ENCODE measurements at places on chromosomes 16 and 17.

- no peak for DNase-seq
Observed at GRCh38 chr17:79795795-79796443, 958 bp downstream of the CBX8 start.

DNA sequence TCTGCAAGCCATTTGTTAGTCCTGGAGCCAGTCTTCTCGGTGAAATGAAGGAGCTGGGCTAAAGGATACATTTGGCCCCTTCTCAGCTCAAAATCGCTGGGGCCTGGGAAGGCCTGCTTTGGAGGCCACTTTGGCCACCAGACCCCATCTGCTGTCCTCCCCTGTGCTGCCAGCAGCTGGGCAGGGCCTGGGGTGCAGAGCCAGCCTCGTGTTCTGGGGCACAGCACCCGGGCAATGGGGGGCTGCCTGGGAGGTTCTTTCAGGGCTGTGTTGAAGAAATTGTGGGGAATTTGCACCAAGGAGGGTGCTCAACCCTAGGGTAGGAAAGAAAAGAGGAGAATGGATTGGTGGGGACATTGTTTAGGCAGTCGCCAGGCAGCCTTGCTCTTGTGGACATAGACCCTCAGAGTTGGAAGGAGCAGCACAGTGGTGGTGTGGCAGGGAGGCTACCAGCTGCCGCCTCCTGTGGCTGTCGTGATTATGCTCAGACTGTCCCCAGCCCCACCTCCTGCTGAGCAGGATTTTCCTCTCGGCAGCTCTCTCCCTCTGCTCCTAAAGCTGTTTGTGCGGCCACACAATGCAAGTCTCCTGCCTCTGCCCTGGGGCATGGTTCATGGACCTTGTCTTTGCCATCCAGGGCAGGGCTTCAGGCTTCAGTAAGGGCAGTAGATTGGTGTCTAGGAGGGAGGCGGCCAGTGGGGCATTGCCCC is 174.8 kb downstream of the NTN1 start:
- no peak for DNase-seq

GRCh38 chr17:31595666-31596381 is 204.3 kb downstream of the RAB11FIP4 start:
- no peak for DNase-seq

GRCh38 chr16:2047330-2048115 is at the start of the genes NTHL1 and TSC2:
NTHL1 (minus strand) TSS chr16:2047834; CDS start chr16:2047823, 11 bp downstream.
TSC2 (plus strand) TSS chr16:2047985; CDS start chr16:2048616, 631 bp downstream.
- peak; percentile 90 for DNase-seq

DNA sequence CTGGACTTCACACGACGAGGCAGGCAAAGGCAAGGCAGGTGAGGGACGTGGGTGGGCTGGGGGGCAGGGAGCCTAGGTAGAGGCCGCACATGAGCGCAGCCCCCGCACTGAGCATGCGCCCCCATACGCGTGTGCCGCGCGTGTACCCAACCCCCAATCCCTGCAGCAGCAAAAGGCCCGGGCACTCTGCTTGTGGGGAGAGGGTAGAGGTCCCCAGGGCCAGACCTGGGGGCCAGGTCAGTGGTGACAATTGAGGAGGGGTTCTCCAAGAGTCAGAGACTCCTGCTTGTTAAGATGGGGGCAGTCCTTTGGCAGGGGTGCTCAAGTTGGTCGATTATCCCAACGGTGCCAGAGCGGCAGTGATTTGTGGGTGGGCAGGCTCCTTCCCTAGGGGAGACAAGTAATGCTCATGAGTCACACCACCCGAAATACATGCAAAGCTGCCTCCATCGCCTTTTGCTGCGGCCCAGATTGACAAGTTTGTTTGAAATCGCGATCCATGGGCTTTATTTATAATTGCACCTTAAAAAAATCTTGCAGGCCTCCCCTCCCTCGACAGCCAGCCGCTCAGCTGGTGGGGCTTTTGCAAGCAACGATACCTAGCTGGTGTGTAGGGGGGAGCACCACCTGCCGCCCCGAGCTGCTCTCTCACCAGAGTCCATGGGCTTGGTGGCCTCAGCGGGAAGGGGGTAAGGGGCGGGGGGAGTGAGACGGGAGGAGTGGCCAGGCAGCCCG is 1.1 kb upstream of the GIT1 start:
- DNase-seq, result no peak

DNA sequence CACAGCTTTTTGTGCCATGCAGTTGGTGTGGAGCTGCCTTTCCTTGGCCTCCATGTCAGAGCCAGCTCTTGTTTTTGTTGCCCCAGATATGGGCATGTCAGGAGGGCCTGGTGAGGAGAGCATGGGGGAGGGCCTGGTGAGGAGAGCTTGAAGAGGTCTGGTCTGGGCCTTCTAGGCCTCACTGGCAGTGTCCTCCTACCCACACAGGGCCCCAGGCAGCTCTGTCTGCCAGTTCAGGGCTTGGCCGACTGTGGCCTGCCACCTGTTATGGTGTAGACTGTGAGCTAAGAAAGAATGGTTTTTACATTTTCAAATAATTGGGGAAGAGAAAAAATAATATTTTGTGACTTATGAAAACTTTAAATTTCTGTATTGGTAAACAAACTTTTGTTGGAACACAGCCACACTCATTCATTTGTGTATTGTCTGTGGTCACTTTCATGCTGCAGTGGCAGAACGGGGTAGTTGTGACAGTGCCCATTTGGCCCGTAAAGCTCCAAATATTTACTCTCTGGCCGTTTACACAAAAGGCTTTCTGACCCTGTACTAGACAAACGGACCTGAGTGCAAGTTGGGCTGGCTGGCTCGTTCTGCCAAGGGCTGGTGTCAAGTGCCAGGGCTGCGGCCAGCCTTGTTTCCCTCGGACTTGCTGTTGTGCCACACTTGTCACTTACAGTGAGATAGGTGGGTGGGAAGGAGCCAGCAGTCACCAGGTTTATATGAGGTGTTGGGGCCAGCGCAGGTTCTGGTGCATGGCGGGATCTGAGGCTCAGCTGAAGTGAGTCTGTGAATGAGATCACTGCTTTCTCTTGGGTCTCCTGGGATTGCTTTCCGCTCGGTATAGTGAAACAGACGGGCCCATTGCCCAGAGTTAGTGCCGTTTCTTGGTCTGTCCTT is 18.2 kb downstream of the PGS1 start:
- no peak for DNase-seq

- no peak for DNase-seq
Observed at GRCh38 chr16:81036751-81037350, 1.2 kb downstream of the ATMIN start.

DNA sequence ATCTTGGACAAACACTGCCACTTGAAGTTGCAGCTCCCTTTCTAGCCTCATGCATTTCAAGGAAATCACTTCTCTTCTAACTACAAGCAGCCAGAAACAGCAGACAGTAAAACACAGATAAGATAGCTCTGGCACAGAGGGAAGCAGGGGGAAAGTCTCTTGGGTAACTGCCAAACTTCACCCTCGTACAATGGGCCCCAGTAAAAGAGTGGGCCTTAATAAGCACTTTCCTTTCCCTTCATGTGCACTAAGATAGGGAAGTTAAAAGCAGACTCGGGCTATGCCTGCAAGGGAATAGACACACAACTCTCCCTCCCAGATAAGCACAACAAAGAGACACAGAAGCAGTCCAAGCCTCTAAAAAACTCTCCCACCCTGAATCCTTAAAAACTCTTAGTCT is 4.2 kb upstream of the KRTAP4-5 start:
- DNase-seq, result no peak

Measured in smooth muscle cell of the brain vasculature (primary cell).